ENCODE measurements at places on chromosomes 4 and X.

DNA sequence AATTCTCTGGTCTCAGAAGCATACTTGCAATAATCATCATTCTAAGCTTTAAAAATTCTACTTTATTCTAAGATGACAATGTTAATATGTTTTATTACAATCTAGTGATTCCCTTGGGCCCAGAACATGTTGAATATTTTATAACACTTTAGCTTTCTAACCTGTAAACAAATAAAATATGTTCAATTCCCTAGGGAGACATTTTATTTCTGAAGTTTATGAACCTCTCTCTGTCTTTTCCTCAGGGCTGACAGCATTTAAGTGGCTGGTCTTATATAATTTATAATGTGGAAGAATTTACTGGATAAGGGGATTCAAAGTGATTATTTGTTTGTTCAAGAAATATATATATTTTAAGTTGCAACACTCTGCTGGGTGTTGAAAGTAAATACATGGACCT lies 55.3 kb upstream of the NPFFR2 start:
- no peak for DNase-seq

DNA sequence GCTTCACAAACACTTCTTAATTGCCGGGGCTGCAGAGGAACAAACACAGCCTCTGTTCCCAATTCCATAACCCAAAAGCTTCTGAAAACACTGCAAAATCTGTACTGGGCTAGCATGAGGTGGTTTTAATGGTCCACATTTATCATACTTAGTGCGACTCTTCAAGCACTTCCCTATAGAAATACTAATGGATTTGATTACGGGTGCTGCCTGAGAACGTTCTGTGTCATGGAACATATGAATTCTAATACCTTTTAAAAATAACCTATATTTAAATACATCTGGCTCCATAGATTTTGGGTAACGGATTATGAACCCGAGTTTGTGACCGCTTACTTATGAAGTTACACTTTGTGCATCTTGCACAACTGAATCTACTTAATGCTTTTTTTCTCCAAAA lies 35.4 kb upstream of the STS start:
- no peak for DNase-seq

- no peak for DNase-seq
Observed at GRCh38 chr4:8840006-8840793, 31.4 kb downstream of the HMX1 start.

- DNase-seq, result no peak
Observed at GRCh38 chr4:123936621-123937043, 540.0 kb downstream of the SPRY1 start.

GRCh38 chr4:60605646-60606354 lies 594.3 kb upstream of the ADGRL3 start:
- DNase-seq, result no peak

DNA sequence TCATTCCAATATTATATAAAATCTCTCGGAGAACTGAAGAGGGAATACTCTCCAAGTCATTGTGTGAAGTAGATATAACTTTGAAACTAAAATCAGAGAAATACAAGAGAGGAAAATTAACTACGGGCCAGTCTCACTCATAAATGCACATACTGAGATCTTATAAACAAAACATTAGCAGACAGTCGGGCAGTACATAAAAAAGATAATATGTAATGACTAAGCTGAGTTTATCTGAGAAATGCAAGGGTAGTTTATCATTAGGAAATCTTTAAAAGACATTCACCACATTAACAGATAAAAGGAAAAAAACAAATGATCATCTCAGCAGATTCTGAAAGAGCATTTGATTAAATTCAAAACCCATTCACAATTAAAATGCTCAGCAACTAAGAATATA lies 116.7 kb downstream of the NYX start:
- no peak for DNase-seq

DNA sequence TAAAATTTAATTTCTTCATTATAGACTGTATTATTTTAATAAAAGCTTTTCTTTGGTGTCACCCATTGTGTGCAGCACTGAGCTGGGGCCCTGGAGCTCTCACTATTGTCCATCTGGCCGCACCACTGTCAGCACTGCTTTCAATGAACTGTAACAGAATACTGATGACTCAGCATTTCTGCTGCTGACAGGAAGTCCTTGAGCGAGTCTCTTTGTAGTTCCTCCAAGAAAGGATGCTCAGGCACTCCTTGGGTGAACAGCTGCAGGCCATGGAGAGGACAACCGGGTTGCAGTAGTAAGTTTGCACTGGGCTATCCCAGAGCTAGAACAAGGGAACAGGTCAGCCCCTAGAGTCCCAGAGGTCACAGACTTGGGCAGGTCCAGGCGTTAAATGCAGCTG lies 81.6 kb downstream of the SORBS2 start:
- DNase-seq, result no peak

DNA sequence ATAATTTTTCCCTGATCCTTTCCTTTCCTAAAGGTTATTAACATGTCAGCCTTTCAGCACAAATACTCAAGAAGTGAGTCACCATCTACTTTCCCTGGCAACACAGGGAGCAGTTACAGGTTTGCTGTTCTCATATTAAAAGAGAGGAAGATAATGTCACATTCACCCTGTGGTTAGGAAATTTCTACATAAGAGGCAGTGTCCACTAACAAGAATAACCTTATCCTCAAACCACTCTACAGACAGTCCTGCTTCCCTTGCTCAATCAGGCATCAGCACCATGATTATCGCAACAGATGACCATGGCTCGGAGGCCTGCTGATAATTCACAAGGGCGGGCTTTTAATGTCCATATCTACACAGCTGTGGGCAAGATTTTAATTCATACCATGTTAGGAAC lies 30.9 kb downstream of the RNF150 start:
- no peak for DNase-seq

DNA sequence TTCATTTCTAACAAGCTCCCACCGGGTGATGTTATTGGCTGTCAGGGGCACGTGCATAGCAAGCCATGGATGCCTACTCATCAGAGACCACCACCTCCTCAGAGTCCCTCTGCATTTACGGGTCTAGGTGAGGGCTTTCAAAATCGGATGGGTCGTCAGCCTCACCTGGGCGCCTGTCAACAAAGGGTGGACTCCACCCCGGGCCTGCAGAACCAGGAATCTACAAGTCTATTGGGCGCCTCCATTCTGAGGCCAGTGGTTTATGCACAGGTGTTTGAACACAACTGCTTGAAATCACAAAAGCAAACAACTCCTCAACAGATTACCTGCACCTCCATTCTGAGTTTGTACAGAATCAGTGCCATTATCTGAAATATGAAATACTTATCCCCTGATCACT lies 318.9 kb downstream of the PTTG2 start:
- no peak for DNase-seq

DNA sequence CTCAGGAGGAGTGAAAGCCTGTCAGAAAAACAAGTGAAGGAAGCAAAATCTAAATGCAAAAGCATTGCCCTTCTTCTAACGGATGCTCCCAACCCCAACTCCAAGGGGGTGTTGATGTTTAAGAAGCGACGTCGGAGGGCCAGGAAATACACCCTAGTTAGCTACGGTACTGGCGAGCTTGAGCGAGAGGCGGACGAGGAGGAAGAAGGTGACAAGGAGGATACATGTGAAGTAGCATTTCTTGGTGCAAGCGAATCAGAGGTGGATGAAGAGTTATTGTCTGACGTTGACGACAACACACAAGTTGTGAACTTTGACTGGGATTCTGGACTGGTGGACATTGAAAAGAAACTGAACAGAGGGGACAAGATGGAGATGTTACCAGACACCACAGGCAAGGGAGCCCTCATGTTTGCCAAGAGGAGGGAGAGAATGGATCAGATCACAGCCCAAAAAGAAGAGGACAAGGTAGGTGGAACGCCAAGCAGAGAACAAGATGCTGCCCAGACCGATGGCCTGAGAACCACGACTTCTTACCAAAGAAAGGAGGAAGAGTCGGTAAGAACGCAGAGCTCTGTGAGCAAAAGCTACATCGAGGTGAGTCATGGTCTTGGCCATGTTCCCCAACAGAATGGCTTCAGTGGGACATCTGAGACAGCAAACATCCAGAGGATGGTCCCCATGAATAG lies 105.6 kb upstream of the MYOZ2 start:
- DNase-seq, result no peak

- no peak for DNase-seq
Observed at GRCh38 chrX:19152762-19153161, 30.5 kb upstream of the ADGRG2 start.

- no peak for DNase-seq
Observed at GRCh38 chrX:81348388-81348787, 146.5 kb downstream of the SH3BGRL start.

DNA sequence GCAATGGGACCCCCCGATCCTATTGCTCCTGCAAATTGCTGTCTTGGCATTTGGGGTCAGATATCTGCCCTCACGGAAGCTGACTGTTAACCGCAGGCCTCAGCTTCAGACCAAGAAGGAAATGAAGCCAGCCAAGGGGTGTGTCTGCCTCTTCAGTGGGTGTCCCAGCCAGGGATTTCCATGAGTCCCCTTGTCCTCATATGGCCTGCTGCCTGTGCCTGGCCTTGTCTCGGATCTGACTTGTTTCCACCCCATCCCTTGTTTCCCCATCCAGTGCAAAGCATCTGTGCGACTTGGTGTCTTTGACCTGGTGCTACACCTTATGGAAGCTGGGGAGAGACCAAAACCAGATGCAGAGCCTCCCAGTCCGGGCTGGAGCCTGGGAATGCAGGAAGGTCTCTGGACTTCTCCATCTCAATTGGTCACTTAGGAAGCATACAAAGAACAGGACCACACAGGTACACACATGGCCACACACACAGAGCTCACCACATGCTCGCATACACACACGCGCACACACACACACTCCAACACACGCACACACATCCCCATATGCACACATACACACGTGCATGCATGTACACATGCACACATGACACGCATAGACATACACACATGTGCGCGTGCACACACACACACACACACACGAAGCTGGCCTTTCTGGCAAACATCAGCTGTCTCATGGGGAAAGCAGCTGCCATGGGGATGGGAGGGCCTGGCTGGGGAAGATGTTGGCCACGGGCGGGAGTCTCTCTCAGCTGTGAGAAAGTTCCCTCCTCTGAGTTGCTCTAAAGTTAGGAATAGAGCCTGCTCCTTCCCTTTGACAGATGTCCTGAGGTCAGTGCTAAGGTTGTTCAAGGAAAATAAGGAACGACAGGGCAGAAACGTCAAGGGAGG lies 65.5 kb downstream of the CRMP1 start:
- DNase-seq, result no peak

DNA sequence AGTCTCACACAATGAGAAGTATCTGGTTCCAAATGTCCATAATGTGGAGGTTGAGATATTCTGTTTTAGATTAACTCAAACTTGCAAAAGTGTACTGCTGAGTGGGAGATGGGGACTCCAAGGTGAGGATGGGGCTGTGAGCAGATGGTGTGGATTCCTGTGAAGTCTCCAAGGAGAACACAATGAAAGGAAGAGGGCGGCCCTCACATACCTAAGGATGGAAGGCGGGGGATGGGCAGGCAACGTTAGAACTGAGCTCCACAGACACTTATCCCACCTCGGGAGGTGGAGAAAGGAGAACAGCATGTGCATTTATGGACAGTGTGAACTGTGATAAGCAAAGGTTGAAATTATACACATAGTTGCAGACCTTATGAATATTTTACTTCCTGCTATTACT lies 9.9 kb upstream of the SPATA4 start:
- DNase-seq, result no peak

- DNase-seq, result no peak
Observed at GRCh38 chrX:4932790-4933189, 1219.3 kb upstream of the PRKX start.

DNA sequence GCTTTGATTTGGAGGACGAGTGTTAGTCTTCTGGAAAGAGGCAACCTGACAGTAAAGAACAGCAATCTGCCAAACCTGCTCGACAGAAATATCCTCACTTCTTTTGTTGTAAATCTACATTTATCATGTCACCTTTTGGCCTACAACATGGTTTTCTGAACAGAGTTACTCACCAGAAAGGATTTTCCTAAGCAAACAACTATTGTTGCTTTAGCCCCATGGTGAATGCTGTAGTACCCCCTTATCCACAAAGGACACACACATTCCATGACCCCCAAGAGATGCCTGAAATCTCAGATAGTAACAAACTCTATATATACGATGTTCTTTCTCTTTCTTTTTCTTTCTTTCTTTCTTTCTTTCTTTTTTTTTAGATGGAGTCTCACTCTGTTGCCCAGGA lies 42.7 kb downstream of the TMEM150C start:
- DNase-seq, result no peak

DNA sequence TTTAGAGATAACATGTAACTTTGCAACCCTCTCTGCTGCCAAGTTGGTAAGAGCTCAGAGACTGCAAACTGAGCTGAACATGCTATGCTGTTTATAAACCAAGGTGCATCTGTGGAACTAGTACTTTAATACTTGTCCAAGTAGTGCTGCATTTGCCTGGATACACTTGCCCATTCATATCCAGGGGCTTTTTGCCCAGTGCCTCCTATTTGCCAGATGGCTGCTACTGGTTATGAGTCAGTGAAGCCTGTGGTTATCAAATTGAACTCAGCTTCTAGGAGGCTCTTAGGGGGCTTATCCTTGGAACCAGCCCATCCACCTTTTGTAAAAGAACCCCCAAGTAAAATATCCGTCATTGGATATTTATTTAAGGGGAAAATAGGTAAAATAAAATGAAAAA lies 79.6 kb downstream of the AFF2 start:
- DNase-seq, result no peak

- DNase-seq, result no peak
Observed at GRCh38 chr4:101689220-101689619, 101.3 kb upstream of the BANK1 start.

DNA sequence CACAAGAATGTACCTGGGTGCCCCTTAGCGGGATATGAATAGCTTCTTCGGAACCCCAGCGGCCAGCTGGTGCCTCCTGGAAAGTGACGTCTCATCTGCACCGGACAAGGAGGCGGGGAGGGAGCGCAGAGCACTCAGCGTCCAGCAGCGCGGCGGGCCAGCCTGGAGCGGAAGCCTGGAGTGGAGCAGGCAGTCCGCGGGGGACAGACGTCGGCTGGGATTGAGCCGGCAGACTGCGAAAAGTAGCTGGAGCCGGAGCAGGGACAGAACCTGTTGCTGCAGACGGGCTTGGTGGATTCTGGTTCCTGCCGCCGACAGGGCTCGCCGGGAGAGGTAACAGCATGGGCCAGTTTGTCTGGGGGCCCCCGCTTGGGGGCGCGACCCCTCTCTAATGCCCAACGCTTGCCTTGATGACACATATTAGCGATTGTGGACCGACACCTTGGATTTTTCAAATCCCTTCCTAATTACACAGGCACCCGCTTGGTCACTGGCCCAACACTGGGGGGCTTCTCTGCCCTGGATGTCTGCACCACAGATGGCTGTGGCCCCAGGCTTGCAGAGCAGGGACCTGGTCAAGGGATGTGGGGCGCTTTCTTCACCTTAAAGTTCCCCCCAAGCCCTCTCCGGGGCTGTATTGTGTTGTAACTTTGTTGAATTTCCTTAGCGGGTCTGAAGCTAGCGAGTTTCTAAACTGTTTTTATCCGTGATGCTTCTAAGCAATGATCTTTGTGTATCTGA lies at the start of gene NPFFR2:
Gene NPFFR2, plus strand, starts transcription at position 133 of the 741 bp plus-strand sequence. CDS start 96,592 bp downstream, outside the sequence.
- no peak for DNase-seq
